ENCODE measurements at places on chromosomes 5 and 9.

GRCh38 chr5:18216729-18217128 lies 582.5 kb downstream of the TAF11L14 start:
- DNase-seq: no peak

DNA sequence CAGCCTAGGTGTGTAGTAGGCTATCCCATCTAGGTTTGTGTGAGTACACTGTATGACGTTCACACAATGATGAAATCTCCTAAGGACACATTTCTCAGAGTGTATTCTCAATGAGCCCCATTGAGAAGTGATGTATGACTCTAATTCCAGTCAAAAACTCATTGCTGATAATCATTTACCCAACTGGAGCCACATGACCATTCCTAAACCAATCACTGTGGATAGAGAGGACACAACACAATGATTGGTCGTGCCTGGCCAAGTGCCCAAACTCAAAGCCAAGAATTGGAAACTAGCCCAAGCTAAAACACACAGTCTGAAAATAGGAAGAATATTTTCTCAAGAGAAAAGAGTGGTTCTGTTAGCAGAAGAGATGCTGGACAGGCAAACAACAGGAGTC lies 191.2 kb downstream of the ZNF462 start:
- no peak for DNase-seq

GRCh38 chr9:123355761-123356431 lies at the start of gene CRB2:
CRB2 (plus strand) TSS chr9:123356197; CDS start chr9:123356261, 64 bp downstream.
- no peak for DNase-seq

DNA sequence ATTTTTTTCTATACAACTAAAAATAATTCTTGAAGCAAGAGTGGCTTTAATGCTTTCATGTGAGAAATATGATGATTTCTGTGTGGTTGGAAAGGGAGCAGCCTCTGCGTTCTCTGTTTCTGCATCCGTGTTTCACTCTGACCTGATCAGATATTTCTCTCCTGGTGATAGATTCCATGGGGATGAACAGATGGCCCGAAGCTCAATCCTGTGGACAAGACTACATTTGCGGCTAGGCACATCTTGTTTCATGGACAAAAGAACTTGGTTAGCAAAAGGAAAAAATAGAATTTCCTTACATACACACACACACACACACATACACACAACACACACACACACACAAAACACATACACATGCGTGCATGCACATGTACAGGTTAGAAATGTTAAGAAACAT lies 218.2 kb upstream of the ADAMTS16 start:
- no peak for DNase-seq

DNA sequence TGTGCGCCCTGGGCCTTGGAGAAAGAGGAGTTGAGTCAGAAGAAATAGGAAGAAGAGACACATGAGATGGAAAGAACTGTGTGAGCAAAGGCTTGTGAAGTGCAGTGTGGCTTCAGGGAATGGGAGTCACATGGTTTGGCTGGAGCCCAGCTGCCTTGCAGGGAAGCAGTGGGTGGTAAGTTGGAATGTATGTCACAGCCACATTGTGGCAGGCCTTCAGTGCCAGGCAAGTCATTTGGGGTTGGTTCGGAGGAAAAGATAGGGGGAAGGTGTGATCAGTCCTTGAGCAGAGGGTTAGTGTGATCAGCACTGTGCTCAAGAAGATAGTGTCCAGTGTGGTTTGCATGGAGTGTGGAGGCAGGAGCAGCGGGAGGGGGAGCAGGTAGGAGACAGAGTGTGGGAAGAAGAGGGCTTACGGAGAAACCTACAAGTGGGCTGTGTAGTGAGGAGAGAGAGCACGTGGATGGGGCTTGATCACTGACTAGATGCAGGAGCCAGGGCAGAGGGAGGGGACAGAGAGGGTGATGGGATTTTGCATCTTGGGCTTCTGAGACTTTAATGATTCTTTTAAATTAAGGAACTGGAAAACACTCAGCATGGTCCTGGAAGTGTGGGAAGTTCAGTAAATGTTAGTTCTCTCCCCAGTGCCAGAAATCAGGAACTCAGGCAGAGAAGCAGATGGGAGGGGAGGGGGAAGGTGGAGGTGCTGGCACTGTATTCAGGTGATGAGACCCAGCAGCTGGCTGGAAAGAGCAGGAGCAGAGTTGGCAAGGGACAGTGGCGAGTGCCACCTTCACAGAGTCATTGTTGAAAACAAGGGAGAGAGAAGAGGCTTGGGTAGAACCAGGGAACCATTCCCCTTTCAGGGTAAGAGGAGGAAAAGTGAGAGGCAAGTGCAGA lies 46.6 kb downstream of the ARHGAP26 start:
- no peak for DNase-seq

DNA sequence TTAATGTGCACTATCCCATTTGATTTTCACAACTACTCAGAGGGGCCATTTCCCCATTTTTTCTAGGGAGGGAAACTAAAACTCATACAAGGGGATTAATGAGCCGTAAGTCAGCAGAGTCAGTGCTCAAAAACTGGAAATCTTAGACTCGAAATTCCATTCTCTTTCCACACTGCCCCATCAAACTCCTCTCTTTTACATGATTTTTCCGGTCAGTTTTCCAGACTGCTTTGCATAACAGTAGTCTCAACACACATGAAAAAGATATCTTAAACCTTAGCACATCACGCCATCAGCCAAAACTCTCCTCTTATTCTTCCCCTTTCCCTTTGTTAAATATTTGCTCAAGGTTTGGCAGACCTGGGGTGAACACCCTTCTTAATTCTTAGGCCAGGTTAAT lies 332.0 kb downstream of the RFX3 start:
- no peak for DNase-seq

GRCh38 chr9:115373000-115373709 lies 255.2 kb upstream of the TNC start:
- no peak for DNase-seq

DNA sequence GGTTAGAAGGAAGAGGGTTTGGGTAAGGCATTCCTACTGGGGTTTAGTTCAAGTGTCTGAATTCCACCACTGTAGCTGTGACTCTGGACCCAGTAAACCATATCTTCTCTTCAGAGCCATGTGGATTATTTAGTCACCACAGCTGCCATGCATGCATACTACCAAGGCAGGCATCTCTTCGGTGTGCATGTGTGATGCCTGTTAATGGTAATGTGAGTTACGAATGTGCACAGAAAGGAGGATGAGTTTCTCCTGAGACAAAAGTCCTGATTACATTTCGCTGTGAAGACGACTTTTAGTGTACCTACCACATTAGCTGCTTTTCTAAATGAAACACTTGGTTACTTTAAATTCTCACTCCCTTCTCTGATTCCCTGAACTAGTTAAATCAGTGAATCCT lies 9.3 kb downstream of the PBX3 start:
- DNase-seq: no peak

- DNase-seq: no peak
Measured at GRCh38 chr5:118405650-118406061, 582.7 kb downstream of the DTWD2 start.

DNA sequence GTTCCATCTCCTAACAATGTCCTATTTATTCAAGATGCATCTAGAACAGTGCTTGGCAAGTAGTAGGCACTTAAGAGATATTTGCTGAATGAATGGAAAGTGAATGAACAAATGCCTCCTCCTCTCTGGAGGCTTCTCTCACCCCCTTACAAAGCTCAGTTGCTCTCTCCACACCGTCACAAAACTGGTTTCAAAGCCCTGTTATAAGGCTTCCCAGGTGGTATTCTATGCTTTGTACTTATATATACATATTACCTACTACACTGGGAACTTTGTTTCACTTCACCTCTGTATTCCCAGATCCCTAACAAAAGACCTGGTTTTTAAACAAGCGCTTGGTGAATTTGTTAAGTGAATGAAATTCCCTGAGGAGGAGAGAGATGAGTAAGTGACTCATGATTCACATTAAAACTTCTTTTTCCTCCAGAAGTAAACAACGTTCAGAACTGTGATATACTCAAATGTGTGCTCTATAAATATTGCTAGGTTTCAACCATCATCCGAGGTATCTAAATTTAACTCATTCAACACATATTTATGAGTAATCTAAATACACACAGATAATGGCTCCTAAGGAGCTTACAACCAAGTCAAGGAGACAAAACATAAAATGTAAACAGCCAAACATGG lies 36.0 kb downstream of the DENND1A start:
- DNase-seq: no peak

DNA sequence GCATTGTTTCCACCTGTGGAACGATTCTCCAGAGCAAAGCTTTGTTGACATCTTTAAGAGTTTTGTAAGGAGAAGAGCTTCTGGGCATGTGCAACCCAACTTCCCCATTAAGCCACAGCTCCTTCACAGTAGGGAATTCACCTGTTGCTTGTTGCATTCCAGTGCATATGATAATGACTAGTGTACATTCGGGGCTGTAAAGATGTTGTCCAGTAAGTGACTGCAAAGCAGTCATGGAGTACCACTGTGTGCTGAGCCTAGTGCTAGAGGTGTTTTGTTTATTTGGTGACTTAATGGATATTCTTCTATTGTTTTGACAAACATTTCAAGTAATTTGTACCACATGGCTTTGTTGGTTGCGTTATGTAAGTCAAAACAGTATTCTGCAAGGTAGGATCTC lies 12.8 kb downstream of the UGCG start:
- no peak for DNase-seq

GRCh38 chr9:137106662-137107250 lies 7.8 kb downstream of the DPP7 start:
- DNase-seq: no peak

All from activated effector memory CD4-positive, alpha-beta T cell treated with anti-CD3 and anti-CD28 coated beads, Interleukin-2, amount 50 U/mL, for 16 hours (primary cell).